ENCODE measurements at places on chromosomes 16 and 17.

- DNase-seq, result no peak
These were observed 28.4 kb upstream of the SLC12A3 start for GRCh38 chr16:56836410-56837230.

GRCh38 chr16:31141489-31142108 is 6.1 kb upstream of the PRSS8 start:
- DNase-seq, result no peak

DNA sequence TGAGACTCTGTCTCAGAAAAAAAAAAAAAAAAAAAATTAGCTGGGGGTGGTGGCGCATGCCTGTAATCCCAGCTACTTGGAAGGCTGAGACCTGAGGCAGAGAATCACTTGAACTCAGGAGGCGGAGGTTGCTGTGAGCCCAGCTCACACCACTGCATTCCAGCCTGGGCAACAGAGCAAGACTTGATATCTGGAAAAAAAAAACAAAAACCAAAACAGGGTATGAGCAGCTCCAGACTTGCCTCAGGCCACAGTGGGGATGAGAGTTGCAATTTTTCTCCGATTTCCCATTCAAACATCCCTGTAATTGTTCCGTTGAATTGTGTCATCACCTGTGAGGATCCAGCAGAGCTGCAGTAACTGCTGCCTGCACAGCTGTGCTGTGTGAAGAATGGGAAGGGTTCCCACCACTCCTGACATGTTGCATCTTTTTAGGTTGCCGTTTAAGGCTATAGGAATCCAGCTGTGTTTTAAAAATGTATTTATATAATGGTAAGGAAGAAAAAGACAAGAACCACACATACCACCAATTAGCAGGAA is 150.0 kb downstream of the VPS53 start:
- DNase-seq, result no peak

DNA sequence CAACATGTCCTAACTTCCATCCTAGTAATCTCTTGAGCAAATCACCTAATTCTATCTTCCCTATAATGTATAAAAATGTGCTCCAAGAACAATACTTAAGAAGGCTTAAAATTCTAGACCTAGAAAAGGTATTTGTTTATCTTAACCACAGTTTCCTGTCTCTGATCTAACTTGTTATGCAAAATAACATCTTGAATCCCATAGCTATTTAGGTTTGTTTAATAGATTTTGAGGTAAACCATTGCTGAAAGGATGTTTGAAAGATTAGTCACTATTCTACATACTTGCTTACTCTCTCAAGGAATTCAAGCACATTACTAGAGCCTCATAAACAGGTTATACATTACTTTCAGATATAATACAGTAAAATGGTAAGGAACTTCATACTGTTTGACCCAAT is 13.0 kb downstream of the CA10 start:
- no peak for DNase-seq

DNA sequence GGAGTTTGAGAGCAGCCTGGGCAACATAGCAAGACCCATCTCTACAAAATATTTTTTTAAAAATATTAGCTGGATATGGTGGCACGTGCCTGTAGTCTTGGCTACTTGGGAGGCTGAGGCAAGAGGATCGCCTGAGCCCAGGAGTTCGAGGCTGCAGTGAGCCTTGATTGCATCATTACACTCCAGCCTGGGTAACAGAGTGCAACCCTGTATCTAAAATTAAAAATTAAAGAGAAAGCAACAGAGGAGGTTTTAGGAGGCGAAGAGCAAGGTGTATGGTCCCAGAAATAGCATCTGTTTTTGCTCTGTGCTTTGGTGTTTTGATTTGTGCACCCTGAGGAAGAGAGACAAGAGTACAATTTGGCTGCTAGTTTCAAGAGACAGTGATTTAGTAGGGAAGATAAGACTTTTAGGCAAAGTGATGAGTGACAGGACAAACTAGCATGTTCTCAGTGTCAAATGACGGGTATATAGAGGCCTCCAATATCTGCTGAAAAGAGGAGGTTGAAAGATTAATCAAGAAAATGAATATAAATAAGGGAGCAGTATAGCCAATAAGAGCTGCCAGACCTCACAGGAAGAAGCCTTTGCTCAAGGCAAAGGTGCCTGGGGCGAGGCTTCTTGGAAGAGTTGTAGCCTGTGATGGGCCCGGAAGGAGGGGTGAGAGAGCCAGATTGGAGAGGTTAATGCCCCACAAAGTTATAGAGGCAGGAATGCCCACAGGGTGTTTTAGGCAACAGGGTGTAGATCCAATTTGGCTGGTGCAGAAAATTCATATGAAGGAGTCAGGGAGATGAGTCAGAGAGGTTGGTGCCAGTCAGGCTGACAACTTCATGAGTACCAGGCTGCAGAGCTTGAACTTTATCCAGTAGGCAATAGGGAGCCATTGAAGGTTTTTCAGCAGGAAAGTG is 11.4 kb downstream of the HLF start:
- no peak for DNase-seq

DNA sequence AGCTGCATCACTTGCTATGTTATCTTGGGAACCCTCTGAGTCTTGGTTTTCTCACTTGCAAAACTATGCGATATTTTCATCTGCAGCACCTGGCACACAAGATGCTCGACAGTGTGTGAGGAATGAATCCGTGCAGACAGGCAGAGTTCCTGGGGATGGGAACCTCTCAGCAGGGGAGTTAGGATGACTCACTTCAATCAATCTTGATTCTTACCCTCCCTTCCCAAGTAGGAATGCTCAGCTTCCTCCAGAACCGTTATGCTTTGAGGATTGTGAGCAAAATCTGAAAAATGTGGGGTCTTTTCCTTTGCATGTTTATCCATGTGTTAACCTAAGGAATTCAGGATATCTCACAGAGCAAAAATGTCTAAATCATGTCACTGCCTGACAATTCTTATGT is 68.9 kb upstream of the HNF1B start:
- DNase-seq, result peak; percentile 95

GRCh38 chr17:69870751-69871199 is 204.2 kb upstream of the KCNJ16 start:
- peak; percentile 86 for DNase-seq

DNA sequence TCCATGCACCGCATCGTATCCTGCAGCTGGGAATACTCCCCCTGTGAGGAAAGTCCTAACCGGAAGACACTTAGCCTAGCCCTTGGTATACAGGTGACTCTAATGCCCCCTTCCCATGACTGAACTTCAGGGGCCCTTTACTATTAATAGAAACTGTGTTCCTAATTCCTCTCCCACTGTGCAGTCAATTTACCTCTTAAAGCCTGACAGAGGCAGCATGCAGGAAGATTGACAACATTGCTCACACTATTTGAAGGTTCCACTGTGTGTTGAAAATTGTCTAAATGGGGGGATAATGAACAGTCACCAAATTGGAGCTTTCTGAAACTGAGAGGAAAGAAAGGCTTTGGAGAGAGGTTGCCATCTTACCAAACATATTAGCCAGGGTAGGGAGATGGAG is 222.6 kb downstream of the SHISA9 start:
- no peak for DNase-seq

GRCh38 chr16:47903470-47903869 is 252.3 kb downstream of the ABCC12 start:
- DNase-seq, result no peak
